ENCODE measurements at places on chromosomes 12 and 14. TPM values are rescaled to one million over a fixed set of nuclear protein-coding genes. Genes with fewer than 3 reads are reported as not detected.
A peak's percentile ranks its signal among the peaks of the same experiment; 100 is the strongest.

DNA sequence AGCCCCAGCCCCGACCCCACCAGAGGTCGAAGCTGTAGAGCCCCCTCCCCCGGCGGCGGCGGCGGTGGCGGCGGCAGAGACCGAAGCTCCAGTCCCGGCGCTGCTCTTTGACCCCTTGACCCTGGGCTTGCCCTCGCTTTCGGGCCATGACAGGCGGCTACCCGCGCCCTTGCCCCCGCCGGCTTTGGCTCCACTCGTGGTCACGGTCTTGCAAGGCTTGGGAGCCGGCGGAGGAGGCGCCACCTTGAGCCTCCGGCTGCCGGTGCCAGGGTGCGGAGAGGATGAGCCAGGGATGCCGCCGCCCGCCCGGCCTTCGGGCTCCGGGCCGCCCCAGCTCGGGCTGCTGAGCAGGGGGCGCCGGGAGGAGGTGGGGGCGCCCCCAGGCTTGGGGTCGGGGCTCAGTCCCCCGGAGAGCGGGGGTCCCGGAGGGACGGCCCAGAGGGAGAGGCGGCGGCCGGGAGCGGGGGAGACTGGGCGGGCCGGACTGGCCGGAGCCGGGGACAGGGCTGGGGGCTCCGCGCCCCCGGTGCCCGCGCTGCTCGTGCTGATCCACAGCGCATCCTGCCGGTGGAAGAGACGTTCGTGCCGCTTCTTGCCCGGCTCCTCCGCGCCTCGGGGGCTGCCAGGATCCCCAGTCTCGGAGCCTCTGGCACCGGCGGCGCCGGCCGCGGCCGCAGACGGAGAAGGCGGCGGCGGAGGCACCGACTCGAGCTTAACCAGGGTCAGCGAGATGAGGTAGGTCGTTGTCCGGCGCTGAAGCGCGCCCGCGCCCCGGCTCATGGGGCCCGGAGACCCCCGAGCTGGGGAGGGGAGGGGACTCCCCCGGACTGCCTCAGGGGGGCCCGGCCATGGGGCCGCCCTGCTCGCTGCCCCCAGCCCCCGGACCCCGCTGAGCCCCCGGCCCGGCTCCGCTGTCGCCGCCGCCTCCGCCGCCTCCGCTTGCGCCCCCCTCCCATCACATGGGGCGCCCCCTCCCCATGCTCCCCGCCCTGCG is 778 bp downstream of the AGAP2 start:
- H3K36me3 ChIP-seq: no peaks in the 10 kb centered on the region
- H3K4me1 ChIP-seq: peaks cover 47% of the 10 kb centered on the region
- peaks cover 98% of the 10 kb centered on the region for H3K27me3 ChIP-seq
- H3K4me3 ChIP-seq: peak overlapping the region; percentile 68

DNA sequence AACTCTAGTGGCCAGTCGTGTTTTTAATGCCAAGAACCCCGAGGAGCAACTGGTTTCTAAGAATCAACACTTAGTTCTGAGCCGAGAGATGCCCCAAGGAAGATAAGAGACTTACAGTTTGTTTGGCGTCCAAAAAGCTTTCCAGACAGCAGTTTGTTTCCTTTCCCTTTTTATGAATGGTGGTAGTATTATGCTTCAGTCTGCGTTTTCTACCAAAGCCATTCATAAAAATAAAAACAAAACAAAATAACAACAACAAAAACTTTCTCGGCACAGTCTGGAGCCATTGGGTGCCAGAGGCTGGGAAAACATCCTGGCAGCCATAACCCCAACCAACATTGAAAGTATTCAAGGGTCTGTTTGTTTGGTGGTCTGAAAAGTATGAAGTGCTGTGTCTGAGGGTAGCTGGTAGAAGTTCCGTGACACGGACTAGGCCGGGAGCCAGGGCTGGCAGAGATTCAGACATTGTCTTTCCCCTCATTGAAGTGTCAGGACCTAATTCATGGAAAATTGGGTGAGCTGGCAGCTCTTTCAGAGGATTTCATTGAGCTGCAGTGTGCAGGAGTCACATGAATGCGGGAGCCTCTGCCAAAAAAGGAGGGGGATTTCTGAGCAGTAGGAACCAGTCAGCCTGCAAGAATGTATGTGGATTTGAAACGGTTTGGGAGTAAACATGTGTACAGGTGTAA is 124.2 kb downstream of the HMGA2 start:
- no peaks in the 10 kb centered on the region for H3K36me3 ChIP-seq
- peaks cover 16% of the 10 kb centered on the region for H3K4me1 ChIP-seq
- peak overlapping the region; percentile 32 for H3K4me3 ChIP-seq
- H3K27me3 ChIP-seq: peaks cover 24% of the 10 kb centered on the region
- H3K27ac ChIP-seq: peak overlapping the region; percentile 47

GRCh38 chr12:14984036-14984435 is 11.2 kb downstream of the PDE6H start:
- no peak overlapping the region for H3K27ac ChIP-seq
- H3K27me3 ChIP-seq: no peaks in the 10 kb centered on the region
- H3K4me3 ChIP-seq: no peak overlapping the region

DNA sequence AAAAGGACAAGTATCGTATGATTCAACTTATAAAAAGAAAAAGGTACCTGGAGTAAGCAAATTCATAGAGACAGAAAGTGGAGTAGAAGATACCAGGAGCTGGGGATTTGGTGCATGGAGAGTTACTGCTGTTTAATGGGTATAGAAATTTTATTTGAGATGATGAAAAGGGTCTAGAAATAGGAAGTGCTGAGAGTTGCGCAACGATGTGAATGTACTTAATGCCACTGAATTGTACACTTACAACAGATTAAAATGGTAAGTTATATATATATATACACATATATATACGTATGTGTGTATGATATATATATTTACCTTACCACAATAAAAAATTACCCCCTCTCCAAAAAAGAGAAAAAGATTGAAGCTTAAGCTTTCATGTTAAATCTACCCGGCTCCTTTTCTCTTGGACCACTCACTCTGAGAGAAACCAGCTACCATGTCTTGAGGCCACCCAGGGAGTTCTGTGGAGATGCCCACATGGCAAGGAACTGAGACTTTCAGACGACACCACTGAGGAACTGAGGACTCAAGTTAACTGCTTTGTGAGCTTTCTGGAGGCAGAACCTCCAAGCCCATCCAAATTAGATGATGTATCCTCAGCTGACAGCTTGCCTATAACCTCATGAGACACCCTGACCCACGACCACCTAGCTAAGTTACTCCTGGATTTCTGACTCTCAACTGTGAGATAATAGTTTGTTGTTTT is 130.0 kb upstream of the BTG1 start:
- H3K27me3 ChIP-seq: no peaks in the 10 kb centered on the region
- H3K27ac ChIP-seq: no peak overlapping the region
- no peak overlapping the region for H3K4me3 ChIP-seq

GRCh38 chr14:89468566-89468965 is 51.5 kb upstream of the FOXN3 start:
- H3K27ac ChIP-seq: no peak overlapping the region
- no peaks in the 10 kb centered on the region for H3K27me3 ChIP-seq
- DNase-seq: no peak
- H3K4me3 ChIP-seq: no peak overlapping the region
- H3K4me1 ChIP-seq: peaks cover 10% of the 10 kb centered on the region

DNA sequence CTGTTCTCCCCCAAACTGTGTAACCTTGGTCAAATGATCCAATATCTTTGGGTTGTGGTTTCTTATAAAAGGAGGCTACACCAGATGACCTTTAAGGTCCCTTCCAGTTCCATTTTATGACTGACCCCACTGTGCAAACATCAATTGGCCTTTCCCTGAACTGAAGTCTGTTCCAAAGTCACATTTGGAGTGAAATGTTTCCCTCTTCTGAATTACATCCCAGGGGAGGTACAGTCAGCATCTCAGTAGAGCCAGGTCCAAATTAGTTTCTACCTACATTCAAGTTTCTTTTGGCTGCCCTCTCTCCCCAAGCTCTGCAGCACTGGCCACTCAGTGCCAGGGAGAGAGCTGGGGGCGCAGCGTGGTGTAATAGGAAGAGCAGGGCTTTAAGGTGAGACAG is 34.4 kb downstream of the LIMA1 start:
- DNase-seq: no peak
- H3K27ac ChIP-seq: peak overlapping the region; percentile 61
- no peaks in the 10 kb centered on the region for H3K27me3 ChIP-seq
- H3K4me1 ChIP-seq: peaks cover 46% of the 10 kb centered on the region
- peaks cover 9% of the 10 kb centered on the region for H3K36me3 ChIP-seq
- H3K4me3 ChIP-seq: no peak overlapping the region

- H3K4me3 ChIP-seq: no peak overlapping the region
- no peak overlapping the region for H3K27ac ChIP-seq
- no peaks in the 10 kb centered on the region for H3K27me3 ChIP-seq
Measured at GRCh38 chr14:105376521-105377440, 21.6 kb upstream of the TEX22 start.

DNA sequence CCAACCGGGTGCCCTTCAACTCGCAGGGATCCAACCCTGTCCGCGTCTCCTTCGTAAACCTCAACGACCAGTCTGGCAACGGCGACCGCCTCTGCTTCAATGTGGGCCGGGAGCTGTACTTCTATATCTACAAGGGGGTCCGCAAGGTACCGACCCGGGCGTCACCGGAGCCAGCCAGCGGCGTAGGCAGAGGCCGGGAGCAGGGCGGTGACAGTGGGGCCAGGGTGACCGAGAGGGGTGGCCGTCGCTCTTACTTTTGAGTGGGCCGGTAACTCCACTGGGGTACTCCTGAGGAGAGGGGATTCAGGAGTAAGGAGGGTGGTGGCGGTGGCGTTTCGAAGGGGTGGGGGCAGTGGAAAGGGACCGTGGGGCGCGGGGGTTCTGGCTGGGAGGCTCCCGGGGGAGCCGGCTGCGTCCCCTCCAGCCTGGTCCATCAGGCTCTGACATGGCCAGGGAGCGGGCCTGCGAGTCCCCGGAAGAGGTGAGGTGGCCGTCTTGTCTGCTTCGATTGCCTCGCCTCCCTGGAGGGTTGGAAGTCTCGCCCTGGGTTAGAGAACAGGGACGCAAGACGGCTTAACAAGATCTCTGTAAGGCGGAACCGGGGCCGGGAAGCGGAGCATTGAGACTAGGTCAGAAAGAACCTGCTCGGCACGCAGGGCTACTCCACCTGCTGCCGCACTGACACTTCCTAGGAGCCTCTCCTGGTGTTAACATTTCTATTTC is 491 bp downstream of the WDR20 start:
- DNase-seq: peak; percentile 23
- peak overlapping the region; percentile 94 for H3K4me3 ChIP-seq
- H3K4me1 ChIP-seq: peaks cover 49% of the 10 kb centered on the region
- H3K36me3 ChIP-seq: peaks cover 3% of the 10 kb centered on the region
- no peaks in the 10 kb centered on the region for H3K27me3 ChIP-seq

DNA sequence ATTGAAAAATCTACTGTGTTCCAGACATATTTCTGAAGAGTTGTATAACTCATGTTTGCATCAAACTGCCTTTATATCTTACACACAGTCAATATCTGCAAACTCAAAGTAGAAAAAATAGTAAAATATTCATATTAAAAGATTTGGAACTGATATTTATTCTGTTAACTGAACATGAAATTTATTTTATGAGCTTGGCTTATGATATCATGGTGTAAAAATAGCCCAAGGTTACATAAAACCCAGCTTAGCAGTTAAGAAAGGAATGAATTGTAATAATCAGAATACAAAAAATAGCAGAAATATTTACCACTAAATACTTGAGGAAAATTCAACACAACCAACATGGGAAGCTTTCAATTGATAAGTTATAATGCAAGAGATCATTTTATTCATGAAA is 367.9 kb downstream of the FLRT2 start:
- H3K27ac ChIP-seq: no peak overlapping the region
- H3K36me3 ChIP-seq: no peaks in the 10 kb centered on the region
- no peak overlapping the region for H3K4me3 ChIP-seq
- DNase-seq: no peak

GRCh38 chr12:117901631-117902030 is 67.2 kb downstream of the KSR2 start:
- DNase-seq: no peak
- H3K4me1 ChIP-seq: no peaks in the 10 kb centered on the region
- H3K4me3 ChIP-seq: no peak overlapping the region
- H3K27ac ChIP-seq: no peak overlapping the region
- H3K27me3 ChIP-seq: peaks cover 19% of the 10 kb centered on the region

- H3K4me3 ChIP-seq: no peak overlapping the region
- H3K36me3 ChIP-seq: no peaks in the 10 kb centered on the region
- DNase-seq: no peak
- H3K27ac ChIP-seq: no peak overlapping the region
Measured at GRCh38 chr12:86331012-86331411, 74.8 kb upstream of the MGAT4C start.

- no peak overlapping the region for H3K4me3 ChIP-seq
- H3K4me1 ChIP-seq: no peaks in the 10 kb centered on the region
- peaks cover 30% of the 10 kb centered on the region for H3K27me3 ChIP-seq
- no peak overlapping the region for H3K27ac ChIP-seq
- H3K36me3 ChIP-seq: no peaks in the 10 kb centered on the region
- DNase-seq: no peak
Measured at GRCh38 chr12:130212384-130212989, 50.2 kb downstream of the FZD10 start.

KRT7 gene
- not detected for total RNA-seq

OASL gene
- 0.25 TPM for total RNA-seq

GRIN2B gene
- total RNA-seq: 0.03 TPM

VASH1 gene
- total RNA-seq: 12.4 TPM

KRT4 gene
- total RNA-seq: not detected
